ENCODE measurements at places on chromosomes 6 and 20. TPM values are rescaled to one million over a fixed set of nuclear protein-coding genes. Genes with fewer than 3 reads are reported as not detected.

GRCh38 chr20:44264287-44264686 is 17.2 kb downstream of the GDAP1L1 start:
- no peak for DNase-seq
- H3K27ac ChIP-seq: no peak overlapping the region
- no peak overlapping the region for H3K4me3 ChIP-seq
- H3K27me3 ChIP-seq: no peaks in the 10 kb centered on the region

- no peak overlapping the region for H3K4me3 ChIP-seq
- peaks cover 12% of the 10 kb centered on the region for H3K4me1 ChIP-seq
- H3K27me3 ChIP-seq: no peaks in the 10 kb centered on the region
- DNase-seq: peak; percentile 18
- H3K27ac ChIP-seq: no peak overlapping the region
These were observed 80.8 kb upstream of the FUCA2 start for GRCh38 chr6:143592335-143592734.

DNA sequence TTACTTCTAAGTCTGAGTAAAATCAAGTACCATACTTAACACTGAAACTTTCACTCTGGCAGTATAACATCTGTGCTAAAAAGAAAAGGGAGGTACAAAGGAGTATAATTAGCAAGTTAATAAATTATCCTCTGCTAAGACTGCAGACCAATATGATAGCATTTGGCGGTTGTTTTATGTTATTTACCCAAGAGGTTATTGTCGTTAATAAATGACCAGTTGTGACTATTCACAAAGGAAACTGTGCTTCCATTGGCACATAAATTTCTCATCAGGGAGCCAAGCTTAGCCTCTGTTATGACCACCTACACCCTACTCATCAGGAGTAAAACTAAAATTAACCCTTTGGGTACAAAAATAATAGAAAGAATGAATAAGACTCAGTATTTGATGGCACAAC is 86.5 kb downstream of the CRYBG1 start:
- DNase-seq: no peak
- no peak overlapping the region for H3K27ac ChIP-seq
- H3K4me1 ChIP-seq: no peaks in the 10 kb centered on the region
- H3K4me3 ChIP-seq: no peak overlapping the region
- no peaks in the 10 kb centered on the region for H3K27me3 ChIP-seq

DNA sequence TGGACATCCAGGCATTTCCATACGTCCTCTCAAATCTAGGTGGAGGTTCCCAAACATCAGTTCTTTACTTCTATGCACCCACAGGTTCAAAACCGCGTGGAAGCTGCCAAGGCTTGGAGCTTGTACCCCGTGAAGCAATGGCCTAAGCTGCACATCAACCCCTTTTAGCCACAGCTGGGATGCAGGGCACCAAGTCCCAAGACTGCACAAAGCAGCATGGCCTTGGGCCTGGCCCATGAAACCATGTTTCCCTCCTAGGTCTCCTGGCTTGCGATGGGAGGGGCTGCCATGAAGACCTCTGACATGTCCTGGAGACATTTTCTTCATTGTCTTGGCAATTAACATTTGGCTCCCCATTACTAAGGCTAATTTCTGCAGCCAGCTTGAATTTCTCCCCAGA is 88.9 kb upstream of the CBLN4 start:
- H3K4me1 ChIP-seq: no peaks in the 10 kb centered on the region
- DNase-seq: no peak
- no peak overlapping the region for H3K4me3 ChIP-seq
- no peaks in the 10 kb centered on the region for H3K27me3 ChIP-seq
- H3K36me3 ChIP-seq: no peaks in the 10 kb centered on the region
- H3K27ac ChIP-seq: no peak overlapping the region

- H3K4me3 ChIP-seq: no peak overlapping the region
- no peak overlapping the region for H3K27ac ChIP-seq
- no peaks in the 10 kb centered on the region for H3K27me3 ChIP-seq
- no peak for DNase-seq
These were observed 72.3 kb downstream of the CARMIL1 start for GRCh38 chr6:25351485-25351884.

DNA sequence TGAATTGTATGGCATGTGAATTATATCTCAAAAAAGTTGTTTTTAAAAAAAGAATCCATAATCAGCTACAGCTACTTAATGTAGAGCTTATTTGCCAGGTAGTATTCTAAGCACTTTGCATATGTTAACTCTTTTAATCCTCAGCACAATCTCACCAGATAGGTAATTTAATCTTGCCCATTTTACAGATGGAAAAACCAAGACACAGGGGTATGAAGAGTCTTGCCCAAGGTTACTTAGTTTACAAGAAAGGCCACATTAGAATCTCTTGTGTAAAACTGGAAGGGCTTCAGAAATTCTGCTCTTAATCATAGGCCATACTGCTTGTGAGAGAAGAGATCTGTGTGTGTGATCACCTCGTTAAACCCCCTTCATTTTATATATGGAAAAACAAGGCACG is 13.4 kb upstream of the RNF182 start:
- no peak overlapping the region for H3K27ac ChIP-seq
- DNase-seq: no peak
- no peaks in the 10 kb centered on the region for H3K4me1 ChIP-seq

- H3K27ac ChIP-seq: peak overlapping the region; percentile 45
- no peak overlapping the region for H3K4me3 ChIP-seq
- H3K27me3 ChIP-seq: peaks cover 7% of the 10 kb centered on the region
- H3K4me1 ChIP-seq: peaks cover 14% of the 10 kb centered on the region
- DNase-seq: peak; percentile 93
- H3K36me3 ChIP-seq: no peaks in the 10 kb centered on the region
These were observed 3.3 kb upstream of the BIRC7 start for GRCh38 chr20:63232235-63233060.

GRCh38 chr6:18693881-18694280 is 306.7 kb downstream of the RNF144B start:
- H3K4me1 ChIP-seq: no peaks in the 10 kb centered on the region
- no peak overlapping the region for H3K4me3 ChIP-seq
- H3K27ac ChIP-seq: no peak overlapping the region
- no peaks in the 10 kb centered on the region for H3K36me3 ChIP-seq
- no peak for DNase-seq

DNA sequence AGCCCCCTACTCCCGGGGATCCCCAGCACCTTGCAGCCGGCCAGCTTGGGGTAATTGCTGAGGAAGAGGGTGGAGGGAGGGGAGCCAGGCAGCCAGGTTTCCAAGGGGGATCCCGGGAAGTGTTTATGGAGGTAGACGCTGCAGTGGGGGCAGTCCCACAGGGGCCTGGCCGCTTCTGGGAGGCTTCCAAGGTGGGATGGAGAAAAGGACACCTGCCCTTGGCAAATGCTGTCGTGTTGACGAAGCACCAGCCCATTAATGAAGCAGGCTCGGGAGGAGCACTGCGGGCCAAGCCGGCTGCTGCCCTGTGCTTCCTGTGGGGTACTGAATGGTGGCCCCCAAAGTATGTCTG is 82.4 kb downstream of the TMEM242 start:
- H3K27me3 ChIP-seq: peaks cover 10% of the 10 kb centered on the region
- H3K4me3 ChIP-seq: no peak overlapping the region
- no peak for DNase-seq

DNA sequence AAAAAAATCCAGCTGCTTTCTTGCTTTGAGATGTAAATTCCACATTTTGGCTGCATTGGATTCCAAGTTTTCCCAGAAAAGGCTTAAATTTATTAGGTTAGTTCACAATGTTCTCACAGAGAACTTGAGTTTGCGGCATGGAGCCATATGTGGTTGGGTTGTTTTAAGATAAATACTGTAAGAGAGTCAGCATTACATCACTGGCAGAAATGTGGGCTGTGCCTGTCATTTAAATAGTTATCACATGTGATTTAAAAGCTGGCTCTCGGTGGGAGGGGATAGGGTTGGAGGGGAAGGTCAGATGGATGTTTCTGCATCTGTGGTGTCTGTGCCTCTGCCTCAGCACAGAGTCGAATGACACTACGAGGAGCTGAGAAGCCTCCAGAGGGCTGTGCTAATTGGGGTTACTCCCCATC is 73.8 kb upstream of the SCP2D1 start:
- H3K4me1 ChIP-seq: peaks cover 5% of the 10 kb centered on the region
- no peak overlapping the region for H3K27ac ChIP-seq
- peak; percentile 70 for DNase-seq
- H3K4me3 ChIP-seq: no peak overlapping the region

GRCh38 chr6:2706558-2706957 is 44.2 kb downstream of the MYLK4 start:
- H3K27me3 ChIP-seq: no peaks in the 10 kb centered on the region
- DNase-seq: no peak
- no peak overlapping the region for H3K4me3 ChIP-seq
- H3K4me1 ChIP-seq: no peaks in the 10 kb centered on the region
- no peaks in the 10 kb centered on the region for H3K36me3 ChIP-seq

DNA sequence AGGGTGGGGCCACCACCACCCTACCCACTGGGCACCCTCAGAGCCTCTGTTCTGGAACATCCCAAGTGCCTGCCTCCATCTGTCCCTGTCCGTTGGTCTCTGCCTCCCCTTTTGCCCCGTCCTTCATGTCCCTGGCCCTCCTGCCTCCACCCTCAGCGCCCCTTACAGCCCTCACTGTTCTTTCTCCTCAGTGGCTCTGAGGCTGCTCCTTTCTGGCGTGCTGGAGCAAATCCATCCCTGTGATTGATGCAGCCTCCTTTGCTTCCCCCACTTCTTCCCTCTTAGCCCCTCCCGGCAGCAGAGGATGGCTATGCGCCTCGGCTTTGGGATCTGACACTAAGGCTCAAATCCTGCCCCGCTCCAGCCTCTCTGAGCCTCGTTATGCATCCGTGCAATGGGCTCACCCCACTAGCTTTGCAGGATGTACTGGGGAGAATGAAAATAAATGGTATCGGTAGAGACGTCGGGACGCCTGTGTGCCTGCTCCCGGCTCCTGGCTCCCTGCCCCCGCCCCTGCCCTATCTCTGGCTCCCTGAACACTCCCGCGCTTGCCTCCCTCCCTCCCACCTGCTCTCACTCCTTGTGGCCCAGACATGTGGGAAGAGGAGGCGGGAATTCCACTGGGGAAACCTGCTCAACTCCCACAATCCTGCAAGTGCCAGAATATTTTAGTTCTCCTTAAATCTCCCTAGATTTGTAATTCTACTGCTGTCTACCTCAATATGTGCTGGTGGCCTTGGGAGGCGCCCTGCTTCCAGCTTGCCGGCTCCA is 13.1 kb downstream of the VSTM2L start:
- no peak for DNase-seq
- H3K4me1 ChIP-seq: no peaks in the 10 kb centered on the region
- no peak overlapping the region for H3K27ac ChIP-seq
- H3K27me3 ChIP-seq: peaks cover 77% of the 10 kb centered on the region

DNA sequence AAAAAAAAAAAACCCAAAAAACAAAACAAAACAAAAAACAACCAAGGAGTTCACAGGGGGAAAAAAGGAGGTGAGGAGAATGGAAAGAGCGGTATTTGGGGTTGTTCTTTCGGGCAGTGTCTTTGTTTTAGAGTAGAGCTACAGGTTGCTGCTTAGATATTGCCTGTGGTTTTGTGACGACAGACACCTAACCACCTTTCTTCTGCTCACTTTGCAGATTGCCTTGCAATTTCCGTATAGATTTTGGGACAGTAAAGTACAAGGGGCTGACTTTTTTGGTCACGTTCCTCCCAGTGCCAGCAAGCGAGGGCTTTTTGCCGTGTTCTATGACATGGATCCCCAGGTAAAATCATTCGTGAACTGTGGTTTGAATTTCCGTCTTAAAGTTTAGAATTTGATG is 50.9 kb downstream of the DEK start:
- no peak overlapping the region for H3K4me3 ChIP-seq
- H3K36me3 ChIP-seq: no peaks in the 10 kb centered on the region
- H3K27me3 ChIP-seq: no peaks in the 10 kb centered on the region

DNA sequence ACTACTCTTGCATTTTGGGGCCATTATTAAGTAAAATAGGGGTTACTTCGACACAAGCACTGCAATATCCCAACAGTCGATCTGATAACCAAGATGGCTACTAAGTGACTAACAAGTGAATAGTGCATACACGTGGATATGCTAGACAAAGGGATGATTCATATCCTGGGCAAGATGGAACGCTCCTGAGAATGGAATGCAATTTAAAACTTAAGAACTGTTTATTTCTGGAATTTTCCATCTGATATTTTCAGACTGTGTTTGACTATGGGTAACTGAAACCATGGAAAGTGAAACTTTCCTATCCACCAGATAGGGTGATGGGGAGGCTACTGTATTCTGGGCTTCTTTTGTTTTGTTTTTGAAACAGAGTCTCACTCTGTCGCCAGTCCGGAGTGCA is 66.5 kb downstream of the ILRUN start:
- no peaks in the 10 kb centered on the region for H3K27me3 ChIP-seq
- peak overlapping the region; percentile 66 for H3K27ac ChIP-seq
- no peaks in the 10 kb centered on the region for H3K36me3 ChIP-seq
- no peak overlapping the region for H3K4me3 ChIP-seq
- peaks cover 2% of the 10 kb centered on the region for H3K4me1 ChIP-seq

GRCh38 chr6:170532867-170533488 is 20.1 kb downstream of the PSMB1 start:
- no peaks in the 10 kb centered on the region for H3K4me1 ChIP-seq
- H3K4me3 ChIP-seq: no peak overlapping the region
- peak; percentile 11 for DNase-seq

DNA sequence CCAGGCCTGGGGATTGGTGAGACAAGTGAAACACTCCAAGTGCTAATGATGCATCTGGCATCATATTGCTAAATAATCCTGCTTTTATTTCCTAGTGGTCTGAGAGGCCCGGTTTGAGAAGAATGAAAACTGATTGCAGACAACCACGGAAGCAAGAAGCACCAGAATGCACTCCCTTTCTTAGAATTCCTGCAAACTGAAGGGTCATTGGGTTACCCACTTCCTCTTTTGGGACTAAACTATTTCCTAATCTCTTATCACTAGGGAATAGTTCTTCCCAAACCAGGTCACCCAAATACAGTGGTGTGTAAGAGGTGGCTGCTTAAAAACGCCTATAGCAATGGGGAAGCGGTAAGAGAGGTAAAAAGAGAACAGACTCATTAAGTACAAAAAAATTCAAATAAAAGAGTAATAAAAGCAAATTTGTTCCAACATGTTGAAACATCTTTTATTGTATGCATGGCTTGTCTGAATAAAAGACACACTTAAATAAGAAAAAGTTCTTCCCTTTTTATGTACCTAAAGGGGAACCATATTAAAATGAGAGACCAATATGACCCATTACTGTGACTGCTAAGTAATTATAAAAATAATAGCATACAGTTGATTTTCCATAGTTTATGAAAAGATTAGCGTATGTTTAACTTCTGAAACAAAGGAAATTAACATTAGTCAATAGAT is 125.8 kb downstream of the MYB start:
- DNase-seq: no peak
- H3K36me3 ChIP-seq: no peaks in the 10 kb centered on the region
- no peak overlapping the region for H3K4me3 ChIP-seq
- H3K4me1 ChIP-seq: no peaks in the 10 kb centered on the region

GRCh38 chr20:22729180-22729579 is 144.8 kb upstream of the FOXA2 start:
- H3K36me3 ChIP-seq: no peaks in the 10 kb centered on the region
- H3K27ac ChIP-seq: no peak overlapping the region
- no peak for DNase-seq
- no peak overlapping the region for H3K4me3 ChIP-seq
- H3K27me3 ChIP-seq: no peaks in the 10 kb centered on the region
- no peaks in the 10 kb centered on the region for H3K4me1 ChIP-seq

TCP11 gene
- total RNA-seq: 0.51 TPM

CTSZ gene
- total RNA-seq: 128 TPM

PRND gene
- not detected for total RNA-seq

PRKN gene
- total RNA-seq: 5.6 TPM

Measured in fibroblast of lung (primary cell).